ENCODE measurements at places on chromosomes 5 and 9. TPM values are rescaled to one million over a fixed set of nuclear protein-coding genes. Genes with fewer than 3 reads are reported as not detected.

DNA sequence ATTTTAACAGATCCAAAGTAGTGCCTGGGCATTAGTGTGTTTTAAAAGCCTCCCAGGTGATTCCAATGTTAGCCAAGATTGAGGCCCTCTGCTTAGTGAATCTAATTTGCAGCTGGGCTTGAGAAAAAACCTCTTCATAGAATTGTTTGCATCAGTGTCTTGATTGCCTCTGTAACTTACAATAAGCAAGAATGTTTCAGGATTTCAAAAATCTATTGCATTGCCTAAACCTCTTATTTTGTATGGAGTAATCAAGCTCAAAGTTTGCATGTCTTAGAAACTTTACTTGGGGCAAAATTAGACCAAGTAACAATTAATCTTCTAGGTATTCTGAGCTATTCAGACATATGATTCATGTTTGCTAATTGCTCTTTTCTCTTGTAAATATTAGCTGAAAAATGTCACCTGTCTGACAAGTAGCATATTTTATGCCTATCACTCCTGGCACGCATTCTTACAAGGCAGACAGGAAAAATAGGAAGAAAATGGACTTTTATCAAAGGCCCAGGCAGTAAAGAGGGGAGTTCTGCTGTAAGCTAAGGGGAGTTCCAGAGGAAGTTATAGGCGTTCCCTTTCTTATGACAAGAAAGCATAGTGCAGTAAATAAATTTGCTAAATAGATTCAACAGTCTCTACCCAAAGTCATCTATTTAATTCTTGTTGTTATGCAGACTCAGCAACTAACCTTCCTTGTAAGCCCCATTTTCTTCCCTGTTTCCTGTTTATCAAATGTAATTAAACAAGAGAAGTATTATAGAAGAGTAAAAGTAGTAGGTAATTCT, 21.0 kb downstream of the PDCD1LG2 start:
- no peak for DNase-seq
- no peaks in the 10 kb centered on the region for H3K27me3 ChIP-seq
- H3K27ac ChIP-seq, result no peak overlapping the region
- H3K36me3 ChIP-seq, result no peaks in the 10 kb centered on the region
- H3K4me1 ChIP-seq, result no peaks in the 10 kb centered on the region

DNA sequence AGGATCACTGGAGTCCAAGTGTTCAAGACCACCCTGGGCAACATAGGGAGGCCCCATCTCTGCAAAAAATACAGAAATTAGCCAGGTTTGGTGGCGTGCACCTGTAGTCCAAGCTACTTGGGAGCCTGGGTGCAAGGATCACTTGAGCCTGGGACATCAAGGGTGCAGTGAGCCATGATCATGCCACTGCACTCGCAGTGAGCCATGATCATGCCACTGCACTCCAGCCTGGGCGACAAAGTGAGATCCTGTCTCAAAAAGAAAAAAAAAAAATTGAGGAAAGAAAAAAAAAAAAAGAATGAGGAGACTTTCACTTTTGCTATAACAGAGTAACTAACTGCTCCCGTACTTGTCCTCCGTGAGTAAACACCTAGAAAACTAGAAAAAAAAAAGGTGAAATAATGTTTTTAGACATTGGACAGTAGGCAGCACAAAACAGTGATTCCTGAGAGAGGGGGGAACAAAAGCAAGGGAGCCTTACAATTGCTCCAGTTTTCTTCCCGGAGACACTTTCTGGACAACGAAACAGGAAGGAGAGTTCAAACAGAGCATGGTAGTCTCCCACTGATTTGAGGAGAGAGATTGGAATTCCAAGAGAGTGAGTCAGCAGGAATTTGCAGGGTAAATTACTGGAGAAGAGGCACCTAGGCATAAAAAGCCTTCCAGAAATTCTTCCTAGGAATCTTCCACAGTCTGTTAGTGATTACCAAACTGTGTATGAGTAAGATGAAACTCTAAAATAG, 6.9 kb upstream of the ZBTB5 start:
- peaks cover 6% of the 10 kb centered on the region for H3K36me3 ChIP-seq
- peak; percentile 92 for DNase-seq

The CDK7 gene
- 32.7 TPM for total RNA-seq

DNA sequence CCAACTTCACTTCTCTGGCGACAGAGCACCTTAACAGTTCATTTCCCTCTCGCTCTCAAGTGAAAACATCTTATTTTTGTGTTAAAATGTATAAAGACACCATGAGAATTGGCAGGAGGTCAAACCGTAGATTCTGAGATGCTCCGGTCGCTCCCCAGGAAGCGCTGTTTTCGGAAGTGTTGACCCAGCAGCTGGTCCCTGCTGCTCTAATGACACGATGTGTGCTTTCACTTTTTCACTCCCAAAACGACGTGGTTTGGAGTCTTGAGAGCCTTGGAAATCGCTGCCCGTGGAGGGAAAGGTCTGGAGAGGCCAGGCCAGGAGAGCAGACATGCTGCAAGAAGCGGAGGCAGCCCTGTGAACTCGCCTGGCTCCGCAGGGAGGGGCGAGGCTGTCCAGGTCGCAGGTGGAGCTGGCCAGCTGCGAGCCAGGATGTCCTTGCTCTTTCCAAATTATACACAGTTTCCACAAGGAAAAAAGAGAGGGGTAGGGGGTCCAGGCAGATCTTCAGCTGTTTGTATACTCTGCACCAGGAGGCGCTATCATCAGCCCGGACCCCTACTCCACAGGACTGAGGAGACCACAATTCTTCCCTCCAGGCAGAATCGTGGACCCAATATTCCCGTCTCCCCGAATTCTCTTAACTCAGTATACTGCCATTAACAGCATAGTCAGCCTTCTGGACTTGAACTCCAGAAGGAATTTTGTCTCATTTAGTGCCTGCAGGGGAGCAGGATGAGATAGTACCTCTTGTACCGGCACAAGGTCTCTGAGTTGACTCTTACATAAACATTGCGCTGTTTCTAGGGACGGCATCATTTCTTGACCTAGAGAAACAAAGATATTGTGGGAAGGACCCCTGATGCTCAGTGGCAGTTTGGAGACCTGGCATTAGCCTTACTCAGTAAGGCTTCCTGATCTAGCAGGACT, 248.6 kb upstream of the ANKRD55 start:
- no peak for DNase-seq
- H3K27me3 ChIP-seq, result no peaks in the 10 kb centered on the region
- H3K36me3 ChIP-seq, result no peaks in the 10 kb centered on the region
- H3K4me1 ChIP-seq, result peaks cover 6% of the 10 kb centered on the region

DNA sequence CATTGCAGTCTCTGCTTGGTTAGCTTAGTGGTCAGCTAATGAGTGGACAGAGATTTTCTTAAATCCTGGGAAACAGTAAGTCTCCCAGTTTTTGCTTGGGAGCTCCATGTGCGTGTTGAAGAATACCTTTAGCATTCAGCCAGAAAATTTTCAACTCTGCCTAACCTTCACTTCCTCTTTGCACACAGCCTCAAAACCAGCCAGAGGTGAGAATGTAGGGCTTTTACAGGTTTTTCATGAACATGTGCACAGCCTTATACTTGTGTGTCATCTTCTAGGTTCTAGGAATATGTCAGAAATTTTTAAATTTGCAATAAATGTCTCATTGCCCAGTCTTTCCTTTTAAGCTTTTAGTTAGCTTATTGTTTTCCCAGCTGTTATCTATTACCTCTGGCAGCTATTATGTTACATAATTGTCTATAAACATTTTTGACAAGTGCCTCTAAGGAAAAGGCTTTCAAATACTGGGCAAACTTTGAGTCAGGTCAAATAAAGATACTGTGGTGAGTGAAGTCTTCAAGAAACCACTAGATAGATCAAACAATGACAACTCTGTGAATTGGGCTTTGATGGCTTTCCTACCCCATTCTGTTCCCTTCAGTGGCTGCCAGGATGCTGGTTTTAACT, 12.7 kb downstream of the ADGRV1 start:
- H3K27ac ChIP-seq, result no peak overlapping the region
- no peak overlapping the region for H3K4me3 ChIP-seq
- H3K4me1 ChIP-seq, result no peaks in the 10 kb centered on the region
- H3K27me3 ChIP-seq, result no peaks in the 10 kb centered on the region

GRCh38 chr9:98207606-98208005, 15.2 kb upstream of the CORO2A start:
- H3K27me3 ChIP-seq, result no peaks in the 10 kb centered on the region
- H3K4me3 ChIP-seq, result no peak overlapping the region
- DNase-seq, result no peak
- no peaks in the 10 kb centered on the region for H3K4me1 ChIP-seq

DNA sequence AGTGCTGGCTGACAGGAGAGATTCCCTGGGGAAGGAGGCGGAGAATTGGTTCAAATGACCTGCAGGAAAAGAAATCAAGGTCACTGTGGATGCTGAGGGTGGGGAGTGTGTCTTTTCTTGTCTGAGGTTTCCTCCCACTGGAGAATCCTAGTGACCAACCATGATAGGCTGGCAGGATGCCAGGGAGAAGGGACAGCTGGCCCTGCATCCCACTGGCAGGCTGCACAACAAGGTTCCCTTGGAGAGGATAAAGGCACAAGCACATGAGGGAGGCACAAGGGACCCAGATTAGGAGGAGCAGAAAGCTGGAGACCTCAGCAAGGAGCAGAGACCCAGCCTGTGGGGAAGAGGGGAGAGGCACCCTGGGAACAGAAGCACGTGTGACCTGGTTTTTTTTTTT, 11.4 kb upstream of the ZDHHC12 start:
- H3K4me1 ChIP-seq, result no peaks in the 10 kb centered on the region
- no peak overlapping the region for H3K27ac ChIP-seq
- no peaks in the 10 kb centered on the region for H3K27me3 ChIP-seq
- DNase-seq, result no peak
- no peak overlapping the region for H3K4me3 ChIP-seq

GRCh38 chr5:140549237-140550144, 2.0 kb downstream of the EIF4EBP3 start:
- H3K36me3 ChIP-seq, result peaks cover 40% of the 10 kb centered on the region
- peak overlapping the region; percentile 35 for H3K27ac ChIP-seq
- peaks cover 10% of the 10 kb centered on the region for H3K4me1 ChIP-seq
- DNase-seq, result peak; percentile 46
- H3K4me3 ChIP-seq, result no peak overlapping the region

The UBTD2 gene
- 18.3 TPM for total RNA-seq

DNA sequence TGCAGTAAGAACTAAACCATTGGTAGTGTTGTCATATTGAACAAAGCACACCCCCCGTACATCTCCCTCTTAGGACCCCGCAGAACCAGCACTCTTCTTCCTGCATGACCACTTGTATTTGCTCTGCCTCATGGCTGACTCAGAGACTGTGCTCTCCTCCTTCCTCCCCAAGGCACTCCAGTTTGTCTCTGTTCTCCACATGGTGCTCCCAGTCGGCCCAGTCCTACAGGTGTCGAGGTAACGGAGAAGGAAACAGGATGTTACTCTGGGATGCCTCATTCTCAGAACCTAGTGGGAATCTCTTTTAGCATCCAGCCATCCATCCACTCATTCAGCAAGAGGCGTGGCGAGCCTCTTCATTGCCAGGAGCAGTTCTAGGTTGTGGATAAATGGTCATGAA, 97.0 kb upstream of the NIPAL4 start:
- H3K27ac ChIP-seq, result no peak overlapping the region
- no peaks in the 10 kb centered on the region for H3K4me1 ChIP-seq
- no peak overlapping the region for H3K4me3 ChIP-seq
- no peaks in the 10 kb centered on the region for H3K27me3 ChIP-seq
- H3K36me3 ChIP-seq, result no peaks in the 10 kb centered on the region

- no peak for DNase-seq
- H3K4me3 ChIP-seq, result no peak overlapping the region
- H3K36me3 ChIP-seq, result peaks cover 3% of the 10 kb centered on the region
These were observed 15.8 kb downstream of the AFF4 start for GRCh38 chr5:132947671-132948070.

GRCh38 chr9:120726484-120726883, 12.2 kb upstream of the MEGF9 start:
- no peak overlapping the region for H3K4me3 ChIP-seq
- H3K27me3 ChIP-seq, result no peaks in the 10 kb centered on the region
- no peak overlapping the region for H3K27ac ChIP-seq

GRCh38 chr9:25584611-25585010, 93.6 kb downstream of the TUSC1 start:
- H3K4me3 ChIP-seq, result no peak overlapping the region
- no peaks in the 10 kb centered on the region for H3K27me3 ChIP-seq
- no peaks in the 10 kb centered on the region for H3K36me3 ChIP-seq
- no peak overlapping the region for H3K27ac ChIP-seq

The GDF9 gene
- total RNA-seq, result 0.32 TPM

- H3K4me3 ChIP-seq, result no peak overlapping the region
- H3K4me1 ChIP-seq, result no peaks in the 10 kb centered on the region
- no peaks in the 10 kb centered on the region for H3K27me3 ChIP-seq
These were observed 6.6 kb downstream of the NINJ1 start for GRCh38 chr9:93127395-93127911.

The DBH gene
- not detected for total RNA-seq

- H3K4me1 ChIP-seq, result no peaks in the 10 kb centered on the region
- no peak overlapping the region for H3K27ac ChIP-seq
- DNase-seq, result no peak
- H3K4me3 ChIP-seq, result no peak overlapping the region
- H3K36me3 ChIP-seq, result no peaks in the 10 kb centered on the region
These were observed 270.4 kb downstream of the NSG2 start for GRCh38 chr5:174315871-174316270.

DNA sequence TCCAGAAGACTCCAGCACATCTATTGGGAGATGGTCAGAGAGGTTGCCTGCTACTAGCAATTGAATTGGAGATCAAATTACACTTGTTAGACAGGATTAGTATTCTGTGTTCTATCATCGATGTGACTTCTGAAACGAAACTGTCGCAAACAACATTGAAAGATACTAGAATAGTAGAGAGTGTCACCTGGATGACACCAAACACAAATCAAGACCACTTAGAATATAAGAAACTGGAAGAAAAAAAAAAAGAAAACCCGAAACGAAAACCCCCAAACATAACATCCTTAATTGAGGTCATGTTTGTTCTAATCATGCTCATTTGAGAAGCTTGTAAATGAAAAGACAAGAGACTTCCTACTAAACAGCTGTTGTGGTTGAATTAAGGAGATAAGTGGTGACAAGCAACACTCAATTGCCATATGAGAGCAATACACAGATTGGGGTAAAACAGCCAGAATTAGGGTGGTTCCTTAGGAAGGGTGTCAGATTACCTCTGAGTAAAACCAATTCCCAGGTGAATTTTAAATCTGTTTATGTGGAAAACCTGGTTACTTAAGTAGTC, 97.6 kb downstream of the BASP1 start:
- no peak overlapping the region for H3K4me3 ChIP-seq
- H3K4me1 ChIP-seq, result peaks cover 42% of the 10 kb centered on the region
- H3K27me3 ChIP-seq, result no peaks in the 10 kb centered on the region
- H3K36me3 ChIP-seq, result no peaks in the 10 kb centered on the region
- H3K27ac ChIP-seq, result no peak overlapping the region
- peak; percentile 52 for DNase-seq

DNA sequence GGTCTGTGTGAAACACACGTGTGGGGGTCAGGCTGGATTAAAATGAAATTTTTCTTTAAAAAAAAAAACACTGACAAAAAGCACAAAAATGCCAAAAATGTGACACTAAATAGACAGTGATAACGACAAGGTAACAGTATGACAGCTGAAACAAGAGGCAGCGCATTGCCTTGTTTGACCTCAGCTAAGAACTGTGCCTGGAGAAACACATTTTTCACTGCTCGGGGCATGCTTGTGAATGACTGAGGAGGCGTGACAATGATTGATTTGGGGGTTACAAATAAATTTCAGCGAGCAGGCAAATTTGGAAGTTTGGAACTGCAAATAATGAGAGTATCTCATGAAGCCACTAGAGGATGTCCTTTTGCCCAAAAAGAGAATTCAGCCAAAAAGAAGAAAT, 44.2 kb upstream of the SPATA31C2 start:
- no peak for DNase-seq
- H3K4me3 ChIP-seq, result no peak overlapping the region
- peaks cover 24% of the 10 kb centered on the region for H3K4me1 ChIP-seq
- H3K36me3 ChIP-seq, result no peaks in the 10 kb centered on the region
- no peak overlapping the region for H3K27ac ChIP-seq

The NTNG2 gene
- total RNA-seq, result 3.0 TPM

Measured in A673 (cell line).